ENCODE measurements at places on chromosomes 3 and 15.

DNA sequence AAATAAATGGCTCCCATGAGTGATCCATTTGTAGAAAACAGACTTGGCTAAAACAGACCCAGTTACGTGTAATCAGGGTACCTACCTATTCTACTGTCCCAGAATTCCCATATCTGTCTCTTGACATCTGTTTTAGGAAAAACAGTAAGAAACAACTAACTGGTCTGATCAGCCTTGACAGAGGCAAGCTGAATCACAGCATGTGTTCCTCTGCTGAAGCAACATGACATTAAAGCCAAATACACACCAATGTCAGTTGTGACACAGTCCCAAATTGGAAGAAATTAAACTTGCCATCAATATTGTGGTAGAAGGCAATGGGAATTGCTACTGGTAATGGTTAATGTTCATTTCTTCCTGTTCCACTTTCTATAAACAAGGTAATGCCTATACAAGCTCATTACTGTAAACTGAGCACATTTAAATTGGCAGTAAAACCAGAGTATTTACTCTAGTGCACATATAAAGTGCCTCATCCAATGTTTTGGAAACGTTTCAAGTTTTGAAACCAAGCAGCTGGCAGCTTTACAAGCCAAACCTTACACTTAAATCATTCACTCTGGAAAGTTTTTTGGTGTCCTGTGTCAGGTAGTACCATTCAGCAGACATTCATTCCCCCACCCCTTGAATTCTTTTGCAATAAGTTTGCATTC is 27.0 kb downstream of the ALDH1A2 start:
- DNase-seq = no peak

GRCh38 chr15:81897057-81897677 is 148.7 kb downstream of the MEX3B start:
- DNase-seq = peak; percentile 59

- peak; percentile 96 for DNase-seq
These were observed 36.7 kb upstream of the BLM start for GRCh38 chr15:90680371-90680935.

GRCh38 chr15:96160800-96161199 is 169.7 kb upstream of the NR2F2 start:
- no peak for DNase-seq

DNA sequence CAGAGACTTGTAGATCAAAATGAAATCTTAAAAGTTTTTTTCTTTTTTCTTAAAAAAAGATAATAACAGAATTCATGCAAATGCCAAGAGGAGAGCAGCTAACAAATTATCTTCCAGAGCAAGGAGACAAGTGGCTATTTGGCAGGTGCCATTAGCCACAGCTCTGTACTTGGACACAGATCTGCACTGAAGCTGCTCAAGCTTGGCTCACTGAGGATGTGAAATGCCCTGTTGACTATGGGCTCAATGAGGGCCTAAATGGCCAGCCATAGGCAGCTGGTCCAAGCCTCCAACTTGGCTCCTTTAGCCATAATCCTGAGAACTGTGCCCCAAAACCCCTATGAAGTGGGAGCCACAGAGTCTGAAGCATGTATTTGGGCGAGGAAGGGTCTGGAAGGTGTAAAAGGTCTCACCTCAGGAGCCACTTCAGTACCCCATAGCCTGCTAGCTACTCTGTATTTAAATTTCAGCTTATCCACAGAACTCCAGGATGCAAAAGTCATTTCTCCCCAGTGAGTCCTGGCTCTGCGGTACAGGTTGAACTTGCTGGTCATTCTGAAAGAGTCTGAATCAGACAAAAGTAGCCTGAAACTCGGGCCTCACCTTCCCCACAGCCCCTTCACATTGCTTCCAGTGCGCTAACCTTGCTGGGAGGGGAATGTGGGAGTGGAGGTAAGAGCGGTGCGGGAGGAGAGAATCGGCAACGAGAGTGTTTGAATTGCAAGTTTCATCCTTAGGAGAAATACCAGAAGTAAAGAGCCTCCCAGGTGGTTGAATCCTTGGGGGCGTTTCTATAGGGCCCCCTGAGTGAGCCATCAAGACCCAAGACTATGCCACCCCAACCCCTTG is 48.0 kb downstream of the ZIC4 start:
- DNase-seq = no peak

DNA sequence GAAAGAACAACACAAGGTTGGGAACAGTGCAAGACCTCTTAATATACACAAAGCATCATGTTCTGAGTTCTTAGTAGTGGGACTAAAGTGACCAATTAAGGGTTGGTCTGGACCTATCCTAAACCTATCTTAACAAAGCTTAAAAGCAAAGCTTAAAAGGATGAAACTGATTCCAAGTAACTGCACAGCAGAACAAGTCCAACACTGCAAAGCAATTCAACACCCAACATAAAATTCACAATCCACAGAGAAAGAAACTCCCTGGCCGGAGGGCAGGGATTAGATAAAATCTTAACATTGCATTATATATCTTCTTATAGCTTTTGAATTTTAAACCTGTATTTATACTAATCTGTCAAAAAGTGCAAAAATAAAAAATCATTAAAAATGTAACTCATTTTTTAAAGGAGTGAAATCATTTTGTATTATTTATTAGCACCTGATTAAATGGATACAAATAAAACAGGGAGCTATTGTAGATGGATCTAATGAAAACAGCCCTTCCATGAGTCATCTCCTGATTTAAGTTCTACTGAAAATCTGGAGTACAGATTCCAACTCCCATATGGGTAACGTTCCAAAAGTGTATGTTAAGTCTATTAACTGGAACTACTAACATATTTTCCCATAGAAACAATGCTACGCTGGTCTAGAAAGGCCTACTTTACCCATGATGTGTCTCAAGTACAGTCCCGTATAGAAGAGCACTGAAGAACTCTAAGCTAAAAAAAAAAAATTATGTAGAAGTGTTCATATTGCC is 34.9 kb downstream of the PIK3R4 start:
- peak; percentile 18 for DNase-seq

- no peak for DNase-seq
These were observed 158.9 kb upstream of the LPP start for GRCh38 chr3:187995043-187995400.

GRCh38 chr3:150970665-150971324 is 1.7 kb downstream of the CLRN1 start:
- peak; percentile 46 for DNase-seq
